AG09309 (cell line): ENCODE measurements at places on chromosomes 2 and 18.

GRCh38 chr2:177193240-177193639 lies 19.4 kb upstream of the HNRNPA3 start:
- no peak for DNase-seq

DNA sequence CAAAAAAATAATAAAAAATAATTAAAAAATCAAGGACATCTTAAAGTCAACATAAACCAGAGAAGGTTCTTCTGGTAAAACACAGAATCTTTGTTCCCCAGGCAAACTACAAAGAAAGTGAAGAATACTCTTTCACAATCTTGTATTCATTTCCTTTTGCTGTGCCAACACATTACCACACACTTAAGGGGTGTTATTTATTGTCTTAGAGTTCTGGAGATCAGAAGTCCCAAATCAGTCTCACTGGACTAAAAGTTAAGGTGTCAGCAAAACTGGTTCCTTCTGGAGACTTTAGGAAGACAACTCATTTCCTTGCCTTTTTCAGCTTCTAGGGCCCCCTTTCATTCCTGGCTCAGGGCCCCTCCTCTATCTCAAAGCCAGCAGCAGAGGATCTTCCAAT lies 12.2 kb upstream of the CAB39 start:
- DNase-seq, result no peak

- DNase-seq, result no peak
Observed at GRCh38 chr2:85401464-85401805, 8.7 kb downstream of the CAPG start.

DNA sequence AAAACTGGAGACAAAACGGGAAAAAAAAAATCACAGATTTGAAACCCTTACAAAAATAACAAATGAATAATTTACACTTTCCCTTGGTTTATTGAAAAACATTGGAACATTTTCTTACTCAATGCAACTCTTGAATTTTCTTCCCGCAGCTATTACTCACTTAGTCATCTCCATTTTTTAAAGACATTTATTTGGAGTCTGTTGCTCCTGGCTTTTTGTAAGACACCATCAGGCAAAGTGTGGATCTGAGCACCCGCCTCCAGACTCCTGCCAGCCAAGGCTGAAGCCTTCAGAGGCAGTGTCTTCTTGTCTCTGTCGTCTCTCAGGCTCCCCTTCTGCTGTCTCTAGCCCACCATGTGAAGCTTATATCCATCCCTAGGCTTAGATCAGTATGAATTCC lies 46.2 kb downstream of the TRIB2 start:
- DNase-seq, result no peak

DNA sequence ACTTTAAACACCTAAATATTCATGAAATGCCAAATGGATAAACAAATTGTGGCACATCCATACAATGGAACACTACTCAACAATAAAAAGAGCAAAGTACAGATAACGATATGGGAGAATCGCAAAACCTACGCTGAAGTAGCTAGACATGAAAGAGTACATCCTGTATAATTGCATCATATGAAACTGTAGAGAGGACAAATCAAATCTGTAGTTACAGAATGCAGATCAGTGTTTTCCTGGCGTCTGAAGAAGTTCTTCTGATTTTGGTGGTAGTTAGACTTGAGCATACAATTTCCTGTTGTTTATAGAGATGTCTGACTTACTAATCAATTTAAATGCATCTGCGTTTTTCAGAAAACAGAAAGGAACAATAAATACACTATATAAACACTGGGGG lies 394.4 kb downstream of the SOCS6 start:
- DNase-seq, result no peak
